ENCODE measurements at places on chromosomes 12 and 14. TPM values are rescaled to one million over a fixed set of nuclear protein-coding genes. Genes with fewer than 3 reads are reported as not detected.

LRP6 gene
- polyA plus RNA-seq = 18.8 TPM

C1S gene
- 79.4 TPM for polyA plus RNA-seq

ACTR6 gene
- 19.0 TPM for polyA plus RNA-seq

DNA sequence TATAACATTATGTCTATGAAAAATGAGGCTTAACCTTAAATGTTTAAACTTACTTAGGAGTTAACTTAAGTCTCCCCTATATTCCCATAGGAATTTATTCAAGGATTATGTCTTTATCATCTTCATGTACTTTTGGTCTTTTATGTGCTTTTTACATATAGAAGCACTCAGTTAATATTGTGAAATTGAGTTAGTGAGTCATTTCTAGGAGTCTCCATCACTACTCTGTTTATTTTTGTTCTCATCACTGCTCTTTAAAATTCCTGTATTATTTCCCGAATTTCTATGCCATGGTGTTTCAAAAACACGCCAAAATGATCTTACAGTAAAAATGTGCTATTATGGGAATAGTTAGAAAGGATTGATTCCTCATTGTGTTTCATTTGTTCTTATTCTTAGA, 31.6 kb downstream of the TBC1D15 start:
- DNase-seq = no peak

GRCh38 chr14:100203146-100203545, 35.8 kb upstream of the YY1 start:
- DNase-seq = no peak

DNA sequence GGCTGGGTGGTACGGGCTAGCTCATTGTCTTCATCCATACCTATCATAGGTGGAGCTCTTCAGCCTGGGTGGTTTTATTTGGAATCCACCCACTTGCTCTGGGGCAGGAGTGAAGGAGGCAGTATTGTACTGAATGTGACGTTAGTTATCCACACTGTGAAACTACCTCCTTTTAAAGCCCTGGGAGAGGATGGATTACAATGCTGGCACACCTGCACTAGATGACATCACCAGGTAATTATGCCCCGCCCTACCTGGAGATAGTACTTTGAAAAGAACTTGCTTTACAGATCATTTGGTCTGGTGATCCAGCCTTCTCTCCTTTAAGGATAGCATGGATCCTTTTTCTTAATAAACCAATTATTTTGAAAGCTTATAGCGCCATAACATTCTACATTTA, 78.0 kb downstream of the B4GALNT3 start:
- no peak for DNase-seq
